ENCODE measurements at places on chromosomes 3 and 15.

DNA sequence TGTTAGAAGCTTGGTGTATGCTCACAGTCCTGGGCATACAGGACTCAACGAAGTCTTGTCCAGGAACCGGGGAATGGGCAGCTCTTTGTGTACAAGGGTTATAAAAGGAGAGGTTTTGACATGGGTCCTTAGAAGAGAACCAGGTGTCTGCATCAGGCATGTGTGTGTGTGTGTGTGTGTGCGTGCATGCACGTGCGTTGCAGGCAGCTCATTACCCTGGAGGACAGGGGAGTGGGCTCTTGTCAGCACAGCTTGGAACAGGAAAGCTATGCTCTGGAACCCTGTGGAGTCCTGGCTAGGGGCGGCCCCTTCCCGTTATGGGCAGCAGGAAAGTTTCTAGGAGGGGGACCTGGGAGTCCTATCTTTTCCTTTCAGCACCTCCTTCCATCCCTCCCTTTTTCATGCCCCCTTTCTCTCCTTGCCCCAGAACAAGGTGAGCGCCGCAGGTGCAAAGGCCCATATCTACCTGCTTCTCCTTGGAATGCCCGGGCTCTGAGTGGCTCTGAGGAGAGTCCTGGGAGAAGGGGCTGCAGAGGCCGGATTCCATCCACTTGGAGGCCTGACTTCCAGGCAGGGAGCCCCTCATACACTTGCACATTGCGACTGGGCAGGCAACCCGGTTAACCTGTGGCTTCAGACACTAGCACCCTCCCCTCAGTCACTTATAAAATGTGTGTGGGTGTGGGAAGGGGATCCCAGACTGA is 33.9 kb upstream of the LCTL start:
- DNase-seq = no peak

GRCh38 chr3:42851228-42851834 is 24.3 kb downstream of the CYP8B1 start:
- no peak for DNase-seq

- DNase-seq = no peak
Observed at GRCh38 chr3:160370987-160371857, 27.8 kb downstream of the IFT80 start.

DNA sequence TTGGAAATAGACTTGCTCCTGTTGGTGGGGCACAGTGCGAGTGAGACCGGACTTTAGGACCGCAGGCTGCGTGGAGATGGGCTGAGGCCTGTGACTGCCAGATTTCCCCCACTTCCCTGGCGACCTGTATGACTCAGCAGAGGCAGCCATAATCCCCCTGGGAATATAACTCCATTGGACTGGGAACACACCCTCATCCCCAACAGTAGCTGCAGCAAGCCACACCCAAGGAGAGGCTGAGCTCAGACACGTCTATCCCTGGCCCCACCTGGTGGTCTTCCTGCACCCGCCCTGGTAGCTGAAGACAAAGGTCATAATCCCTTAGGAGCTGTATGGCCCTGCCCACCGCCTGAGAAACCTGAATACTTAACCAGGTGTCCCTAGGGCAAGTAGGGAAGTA is 42.6 kb downstream of the DZIP1L start:
- DNase-seq = no peak

- no peak for DNase-seq
Observed at GRCh38 chr15:63872759-63873510, 39.2 kb upstream of the HERC1 start.

DNA sequence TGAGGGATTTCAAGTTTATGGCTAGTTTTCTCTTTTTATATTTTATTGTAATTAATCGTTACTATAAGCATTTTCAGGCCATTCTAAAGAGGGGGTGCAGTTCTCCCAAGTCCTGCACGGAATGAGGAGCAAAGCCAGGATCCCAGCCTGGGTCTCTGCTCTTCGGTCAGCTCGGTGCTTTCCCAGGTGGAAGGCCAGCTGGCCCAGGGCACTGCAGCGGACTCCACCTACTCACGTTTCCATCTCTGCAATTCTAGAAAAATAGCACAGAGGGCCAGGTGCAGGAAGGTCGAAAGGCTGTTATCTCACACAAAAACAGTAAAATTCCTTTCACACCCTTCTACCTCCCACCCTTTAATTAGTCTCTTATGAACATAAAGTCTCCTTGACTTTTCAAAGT is 59.5 kb upstream of the HES1 start:
- no peak for DNase-seq

GRCh38 chr3:146625186-146625775 is 20.1 kb upstream of the PLSCR5 start:
- DNase-seq = no peak

DNA sequence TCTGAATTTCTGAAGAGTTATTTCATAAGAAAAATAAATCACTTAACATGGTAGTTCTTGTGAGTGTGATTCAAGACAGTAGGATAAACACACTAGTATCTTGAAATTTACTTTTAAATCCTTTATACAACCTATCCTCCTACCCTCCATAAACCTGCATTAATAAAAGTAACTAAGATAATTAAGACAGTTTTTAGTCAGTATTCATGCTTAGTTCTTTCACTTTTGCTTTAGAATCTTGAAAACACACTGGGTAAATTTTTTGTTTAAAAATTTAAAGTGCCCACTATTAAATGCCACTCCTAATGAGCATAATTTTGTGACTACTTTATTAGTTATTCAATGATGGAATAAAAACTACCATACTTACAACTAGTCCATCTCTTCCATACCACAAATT is 28.8 kb downstream of the GOLIM4 start:
- DNase-seq = no peak

- no peak for DNase-seq
Observed at GRCh38 chr3:37997791-37998370, 7.3 kb downstream of the VILL start.

- no peak for DNase-seq
Observed at GRCh38 chr15:63576441-63576840, 20.7 kb upstream of the FBXL22 start.

DNA sequence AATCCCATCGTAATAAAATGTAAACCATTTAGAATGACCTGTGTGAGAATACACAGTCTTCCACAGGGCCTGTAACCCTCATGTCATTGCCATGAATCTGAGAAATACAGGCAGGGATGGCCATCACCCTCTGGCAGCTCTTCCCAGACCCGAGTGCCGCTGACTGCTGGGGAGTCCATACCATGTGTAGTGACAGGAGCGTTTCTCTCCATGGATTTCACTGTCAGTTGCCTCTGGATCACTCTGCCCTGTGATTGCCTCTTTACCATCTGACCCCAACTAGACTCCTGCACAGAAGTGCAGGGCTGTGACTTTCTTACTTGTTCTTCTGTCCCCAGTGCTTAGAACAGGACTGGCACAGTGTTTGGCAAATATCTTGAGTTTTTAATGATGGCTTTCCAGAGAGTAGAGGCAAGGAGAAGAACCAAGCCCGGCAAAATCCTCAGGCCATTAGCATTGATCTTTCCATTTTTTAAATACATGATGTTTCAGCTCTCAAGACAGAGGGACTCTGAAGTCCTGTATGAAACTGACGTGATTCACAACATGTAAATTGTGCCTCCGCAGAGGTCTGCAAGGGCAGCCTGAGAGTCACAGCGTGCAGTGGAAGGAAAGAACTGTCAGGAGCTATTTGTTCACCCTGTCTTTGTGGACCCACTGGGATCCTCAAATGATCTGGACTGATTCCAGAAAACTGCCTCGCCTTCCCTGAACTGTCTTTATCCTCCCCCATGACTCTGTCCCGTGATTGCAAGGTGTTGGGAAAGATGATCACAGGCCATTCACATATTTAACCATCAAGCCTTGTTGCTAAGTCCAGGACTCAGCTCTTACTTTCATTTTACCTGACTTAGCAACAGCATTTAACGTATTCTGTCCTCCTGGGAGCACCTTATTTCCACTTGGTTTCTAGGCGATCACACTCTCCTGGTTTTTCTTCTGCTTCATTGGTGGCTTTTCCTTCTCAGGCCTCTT is 354.9 kb downstream of the EPHB1 start:
- no peak for DNase-seq

- DNase-seq = no peak
Observed at GRCh38 chr3:170437696-170438407, 19.2 kb downstream of the CLDN11 start.

GRCh38 chr15:33377204-33377603 is 66.4 kb downstream of the RYR3 start:
- no peak for DNase-seq

DNA sequence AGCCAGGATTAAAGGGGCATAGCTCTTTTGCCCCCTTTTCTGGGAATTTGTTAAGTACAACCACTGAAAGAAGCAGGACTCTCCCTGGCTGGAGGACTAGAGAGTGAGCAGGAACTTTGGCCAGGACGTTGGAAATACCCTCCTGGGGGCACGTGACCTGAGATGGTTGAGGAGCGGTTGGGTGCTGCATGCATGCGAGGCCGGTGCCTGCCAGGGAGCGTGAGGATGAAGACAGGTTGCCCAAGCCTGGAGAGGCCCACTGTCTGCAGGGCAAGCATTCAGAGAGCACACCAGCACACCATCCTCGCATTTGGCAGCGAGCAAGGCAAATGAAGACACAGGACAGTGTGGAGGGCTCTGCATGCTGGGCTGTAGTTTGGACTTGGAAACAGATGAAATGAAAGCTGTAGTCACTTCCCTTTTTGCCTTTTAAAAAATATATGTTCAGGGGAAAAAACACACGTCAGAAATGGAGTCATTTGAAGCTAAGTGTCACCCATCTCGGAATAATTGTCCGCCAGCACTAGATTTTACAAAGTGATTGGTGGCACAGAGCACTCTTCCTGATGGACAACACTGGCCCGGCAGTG is 217.6 kb downstream of the SLCO3A1 start:
- no peak for DNase-seq

GRCh38 chr3:36740787-36741186 is 23.6 kb downstream of the DCLK3 start:
- DNase-seq = no peak

GRCh38 chr15:66310786-66311185 is 17.4 kb downstream of the DIS3L start:
- DNase-seq = no peak

DNA sequence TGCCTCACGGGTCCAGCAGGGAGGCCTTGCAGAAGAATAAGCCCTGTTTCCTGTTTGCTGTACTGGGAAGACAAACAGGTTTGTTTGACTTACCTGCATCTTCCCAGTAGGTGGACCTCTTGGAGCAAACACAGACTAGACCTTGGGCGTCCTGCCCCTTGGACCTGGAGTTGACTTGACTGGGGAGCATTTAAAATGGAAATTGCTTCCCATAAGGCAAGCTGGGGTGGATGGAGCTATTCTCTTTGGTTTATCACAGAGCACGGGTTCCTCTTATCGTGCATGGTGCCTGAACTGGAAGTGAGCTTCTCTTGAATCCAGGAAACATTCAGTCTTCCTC is 151.4 kb downstream of the RPLP1 start:
- DNase-seq = no peak
